ENCODE measurements at places on chromosomes 7 and 10. TPM values are rescaled to one million over a fixed set of nuclear protein-coding genes. Genes with fewer than 3 reads are reported as not detected.

GRCh38 chr10:70816220-70816894 is 609 bp downstream of the SGPL1 start:
- peaks cover 10% of the 10 kb centered on the region for H3K4me1 ChIP-seq
- DNase-seq: peak; percentile 76
- no peaks in the 10 kb centered on the region for H3K27me3 ChIP-seq
- peaks cover 41% of the 10 kb centered on the region for H3K36me3 ChIP-seq

Gene IRF5
- not detected for total RNA-seq

Gene SLC18A2
- total RNA-seq: not detected

DNA sequence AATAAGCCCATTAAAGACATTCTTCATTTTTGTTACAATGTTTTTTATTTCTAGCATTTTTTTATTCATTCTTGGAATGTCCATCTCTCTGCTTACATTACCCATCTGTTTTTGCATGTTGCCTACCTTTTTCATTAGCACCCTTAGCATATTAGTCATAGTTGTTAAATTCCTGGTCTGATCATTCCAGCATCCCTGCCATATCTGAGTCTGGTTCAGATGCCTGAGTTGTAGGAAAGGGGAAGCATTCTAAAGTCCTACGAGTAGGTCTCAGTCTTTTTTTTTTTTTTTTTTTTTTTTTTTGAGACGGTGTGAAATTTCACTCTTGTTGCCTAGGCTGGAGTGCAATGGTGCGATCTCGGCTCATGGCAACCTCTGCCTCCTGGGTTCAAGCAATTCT is 19.7 kb upstream of the NRF1 start:
- peaks cover 22% of the 10 kb centered on the region for H3K4me1 ChIP-seq
- H3K36me3 ChIP-seq: no peaks in the 10 kb centered on the region
- no peaks in the 10 kb centered on the region for H3K27me3 ChIP-seq
- no peak overlapping the region for H3K4me3 ChIP-seq
- no peak overlapping the region for H3K27ac ChIP-seq
- no peak for DNase-seq

DNA sequence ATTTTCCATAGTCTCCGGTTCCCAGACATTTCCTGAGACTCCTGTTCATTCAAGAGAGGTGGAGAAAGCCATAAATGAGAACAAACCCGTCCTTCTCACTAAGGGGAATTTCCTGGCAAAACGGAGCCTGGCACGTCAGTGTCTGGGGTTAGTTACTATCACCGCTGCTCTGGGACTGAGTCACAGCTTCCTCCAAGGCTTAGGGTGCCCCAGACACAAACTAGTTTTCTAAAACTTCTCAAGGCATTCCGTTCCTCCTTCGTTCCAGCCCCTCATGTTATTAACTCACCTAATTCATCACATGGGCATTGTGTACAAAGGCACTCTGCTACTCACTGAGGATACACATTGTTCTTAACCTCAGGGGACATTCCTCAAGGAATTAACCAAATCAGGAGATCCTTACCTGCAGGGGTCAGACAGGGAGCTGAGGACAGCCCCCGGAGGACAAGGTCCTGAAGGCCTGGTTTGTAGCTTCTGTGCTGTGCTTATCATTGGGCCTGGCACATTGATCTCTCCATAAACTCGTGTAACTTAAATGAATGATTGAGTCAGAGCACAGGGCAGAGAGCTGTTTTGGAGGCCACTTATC is 103.0 kb upstream of the KLF6 start:
- H3K27me3 ChIP-seq: no peaks in the 10 kb centered on the region
- peak; percentile 87 for DNase-seq
- peaks cover 51% of the 10 kb centered on the region for H3K4me1 ChIP-seq
- peak overlapping the region; percentile 90 for H3K27ac ChIP-seq
- H3K4me3 ChIP-seq: no peak overlapping the region
- no peaks in the 10 kb centered on the region for H3K36me3 ChIP-seq

DNA sequence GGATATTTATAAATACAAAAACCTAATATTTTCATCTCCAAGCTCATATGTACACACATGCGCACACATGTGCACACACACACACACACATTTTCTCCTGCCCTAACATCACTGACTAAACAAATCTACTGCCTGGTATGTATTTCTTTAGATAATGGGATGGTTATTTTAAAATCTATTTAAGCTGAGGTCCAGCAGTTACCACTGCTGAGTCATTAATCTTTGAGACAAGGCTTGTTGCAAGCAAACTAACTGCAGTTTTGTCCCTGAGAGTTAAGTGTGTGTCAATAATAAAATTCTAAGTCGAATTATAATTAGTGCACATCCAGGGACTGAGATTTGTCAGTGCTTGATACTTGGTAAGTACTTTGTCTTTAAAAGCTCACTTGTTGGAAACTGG is 135.1 kb downstream of the VPS50 start:
- H3K36me3 ChIP-seq: no peaks in the 10 kb centered on the region
- no peak overlapping the region for H3K27ac ChIP-seq
- H3K27me3 ChIP-seq: no peaks in the 10 kb centered on the region
- no peak overlapping the region for H3K4me3 ChIP-seq

Gene AMPH
- not detected for total RNA-seq

DNA sequence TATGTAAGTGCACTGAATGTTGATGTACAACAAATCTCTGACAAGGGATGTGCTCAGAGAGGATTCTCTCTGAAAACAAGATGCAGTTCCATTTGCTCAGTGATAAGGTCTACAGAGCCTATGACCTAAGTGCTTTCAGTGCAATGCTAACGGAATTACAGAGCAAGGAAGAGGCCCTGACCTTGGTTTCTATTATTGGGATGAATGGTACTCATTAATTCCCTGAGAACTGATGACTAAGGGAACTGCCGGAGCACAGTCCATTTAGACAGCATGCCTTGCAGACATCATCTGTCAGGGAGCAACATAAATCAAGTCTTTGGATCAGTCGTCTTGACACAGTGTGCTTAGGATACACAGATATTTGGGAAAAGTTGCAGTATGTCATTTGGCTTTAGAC is 340.8 kb downstream of the PHTF2 start:
- no peak overlapping the region for H3K4me3 ChIP-seq
- H3K27me3 ChIP-seq: peaks cover 7% of the 10 kb centered on the region
- no peak overlapping the region for H3K27ac ChIP-seq

Gene TRPV6
- not detected for total RNA-seq

Gene TMEM196
- total RNA-seq: not detected

Gene MMP21
- total RNA-seq: not detected

Gene TACC2
- total RNA-seq: 11.2 TPM

GRCh38 chr10:44983895-44984278 is 5.3 kb upstream of the DEPP1 start:
- peaks cover 90% of the 10 kb centered on the region for H3K4me1 ChIP-seq
- H3K4me3 ChIP-seq: no peak overlapping the region
- H3K36me3 ChIP-seq: peaks cover 38% of the 10 kb centered on the region
- no peak overlapping the region for H3K27ac ChIP-seq
- H3K27me3 ChIP-seq: no peaks in the 10 kb centered on the region

Measured in SJSA1 (cell line).